ENCODE measurements at places on chromosomes 7 and 10.

DNA sequence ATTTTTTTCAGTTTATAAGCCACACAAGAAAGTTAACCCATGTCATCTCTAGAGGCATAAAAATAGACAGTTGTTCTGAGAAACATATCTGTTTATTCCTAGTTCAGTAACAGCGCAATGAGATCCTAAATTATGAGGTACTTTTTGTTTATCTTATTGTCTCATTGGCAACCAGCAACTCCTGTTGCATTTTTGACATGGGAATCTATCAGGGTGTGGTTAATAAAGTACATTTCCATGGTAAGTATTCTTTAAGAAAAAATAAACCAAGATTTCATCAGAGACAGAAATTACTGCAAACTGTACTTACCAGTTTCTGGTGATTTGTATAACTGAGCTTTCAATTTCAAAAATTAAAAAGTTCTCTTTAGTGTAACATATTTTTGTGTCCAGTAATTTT, 9.0 kb downstream of the FAS start:
- no peak for DNase-seq

DNA sequence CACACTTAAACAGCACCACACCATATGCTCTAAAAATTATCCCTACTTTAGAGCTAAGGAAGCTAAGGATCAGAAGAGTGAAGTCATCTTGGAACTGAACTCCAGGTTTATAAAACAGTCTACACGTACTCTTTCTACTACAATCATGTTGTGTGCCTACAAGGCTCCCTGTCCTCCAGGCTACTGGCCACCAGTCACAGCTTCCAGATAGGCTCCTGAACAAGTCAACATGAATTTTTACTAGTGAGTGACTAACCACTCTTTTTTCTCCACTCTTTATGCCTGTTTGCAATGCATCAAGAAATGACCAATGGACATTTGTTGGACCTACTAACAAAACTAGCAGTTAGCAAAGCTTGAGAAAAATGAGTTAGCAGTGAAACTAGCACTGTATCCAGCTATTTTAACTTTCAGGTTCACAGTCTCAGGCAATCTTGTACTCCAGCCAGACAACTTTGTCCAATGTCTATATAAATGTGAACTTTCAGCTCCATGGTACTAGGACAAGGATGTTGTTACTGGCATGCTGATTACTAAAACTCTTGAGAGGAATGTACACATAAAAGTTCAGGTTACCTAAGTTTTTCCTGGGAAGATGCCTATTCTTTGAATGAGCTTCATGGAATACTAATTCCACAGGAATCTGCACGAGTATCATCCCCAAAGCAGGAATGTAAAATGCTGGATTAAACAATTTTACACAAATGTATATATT, 180.0 kb downstream of the BTAF1 start:
- DNase-seq, result no peak

DNA sequence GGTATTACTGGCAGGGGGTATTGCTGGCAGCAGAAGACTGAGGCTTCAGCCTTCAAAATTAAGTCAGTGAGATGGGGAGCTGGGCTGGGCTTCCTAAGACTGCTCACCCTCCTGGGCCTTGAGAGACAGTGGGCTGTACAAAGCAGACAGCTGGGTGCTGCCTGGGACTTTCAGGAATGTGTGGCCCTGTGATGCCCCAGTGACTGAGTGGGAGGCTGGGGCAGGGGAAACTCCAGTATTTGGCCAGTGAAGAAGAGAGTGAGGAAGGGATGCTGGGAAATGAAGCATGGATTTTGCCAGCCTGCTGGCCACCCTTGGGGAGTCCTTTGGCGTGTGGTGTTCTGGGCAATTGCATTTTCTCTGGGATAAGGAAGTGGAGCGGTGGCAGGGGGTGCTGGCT, 442 bp downstream of the ANKRD2 start:
- DNase-seq, result no peak

GRCh38 chr7:98875501-98875900, 2.8 kb upstream of the TRRAP start:
- no peak for DNase-seq

DNA sequence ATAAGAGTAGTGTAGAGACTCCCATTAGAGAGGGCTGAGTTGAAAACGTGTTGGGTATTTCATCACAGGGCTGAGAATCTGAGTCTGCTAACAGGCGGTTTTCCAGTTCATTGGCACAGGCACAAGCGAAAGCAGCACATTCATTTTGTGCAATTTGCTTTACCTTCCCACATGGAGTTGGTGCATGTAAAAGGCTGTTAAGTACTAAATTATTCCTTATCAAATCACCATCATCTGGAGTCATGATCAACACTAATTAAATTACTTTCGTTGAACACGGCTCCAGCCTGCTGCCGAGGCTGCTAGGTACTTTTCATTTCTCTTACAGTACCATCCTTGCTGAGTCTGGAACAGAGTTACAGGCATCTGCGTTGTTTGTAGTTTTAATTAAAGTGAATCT, 43.8 kb downstream of the ETV1 start:
- no peak for DNase-seq

DNA sequence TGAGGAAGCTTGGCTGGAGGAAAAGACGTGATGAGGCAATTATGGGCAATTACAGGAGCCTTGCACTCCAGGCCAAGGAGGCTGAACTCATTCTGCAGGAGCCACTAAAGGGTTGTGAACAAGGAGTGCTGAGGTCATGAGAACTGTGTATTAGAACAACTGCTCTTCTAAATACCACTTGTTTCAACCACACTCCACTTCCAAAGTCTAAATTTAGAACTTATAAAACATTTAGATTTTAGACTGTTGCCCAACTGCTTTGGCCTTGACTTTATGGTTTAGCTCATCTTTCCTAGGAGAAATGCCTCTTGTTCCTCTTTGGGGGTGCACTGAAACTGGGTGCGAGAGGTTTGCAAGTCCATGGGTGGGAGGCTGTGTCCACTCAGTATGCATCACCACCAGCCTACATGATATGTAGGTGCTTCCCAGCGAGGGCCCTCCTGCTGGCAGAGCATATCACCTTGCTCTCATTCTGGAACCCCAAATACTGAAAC, 199.7 kb upstream of the AOAH start:
- no peak for DNase-seq

GRCh38 chr10:19252531-19252930, 203.9 kb downstream of the MALRD1 start:
- no peak for DNase-seq

GRCh38 chr7:85413718-85414117, 226.9 kb upstream of the SEMA3D start:
- DNase-seq, result no peak

- no peak for DNase-seq
These were observed 13.4 kb downstream of the TASOR2 start for GRCh38 chr10:5698062-5698461.

DNA sequence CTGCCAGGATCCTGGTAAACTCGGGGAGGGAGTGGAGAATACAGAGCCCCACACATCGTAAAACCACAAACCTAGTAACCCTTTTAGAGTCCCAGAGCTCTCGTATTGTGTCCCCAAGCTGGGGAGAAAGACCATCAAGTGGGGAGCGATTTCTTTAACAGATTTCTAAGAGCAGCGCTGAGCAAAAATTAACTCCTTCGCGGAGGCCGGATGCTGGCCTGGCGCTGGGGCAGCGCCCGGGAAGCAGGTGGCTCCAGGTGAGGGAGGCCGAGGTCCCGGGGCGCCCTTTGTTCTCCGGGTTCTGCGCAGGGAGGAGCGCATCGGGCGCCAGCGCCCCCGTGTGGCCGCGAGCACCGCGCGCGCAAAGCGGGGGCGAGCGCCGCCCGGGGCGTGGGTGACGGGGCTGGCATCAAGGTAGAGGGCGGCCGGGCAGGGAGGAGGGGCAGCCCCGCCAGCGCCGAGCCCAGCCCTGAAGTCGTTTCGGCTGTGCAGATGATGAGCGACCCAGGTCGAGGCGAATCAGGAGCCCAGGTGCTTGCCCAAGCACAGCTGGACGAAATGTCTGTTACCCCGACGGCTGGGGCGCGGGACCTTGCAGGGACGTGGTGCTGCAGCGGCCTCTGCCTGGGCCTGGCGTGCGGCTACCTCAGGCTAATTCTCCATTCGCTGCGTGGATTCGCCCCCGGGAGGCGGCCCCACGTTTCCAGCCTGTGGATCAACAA, 10.4 kb upstream of the FGFR2 start:
- DNase-seq, result no peak

GRCh38 chr7:157699357-157700013, 362.7 kb downstream of the DNAJB6 start:
- DNase-seq, result no peak

DNA sequence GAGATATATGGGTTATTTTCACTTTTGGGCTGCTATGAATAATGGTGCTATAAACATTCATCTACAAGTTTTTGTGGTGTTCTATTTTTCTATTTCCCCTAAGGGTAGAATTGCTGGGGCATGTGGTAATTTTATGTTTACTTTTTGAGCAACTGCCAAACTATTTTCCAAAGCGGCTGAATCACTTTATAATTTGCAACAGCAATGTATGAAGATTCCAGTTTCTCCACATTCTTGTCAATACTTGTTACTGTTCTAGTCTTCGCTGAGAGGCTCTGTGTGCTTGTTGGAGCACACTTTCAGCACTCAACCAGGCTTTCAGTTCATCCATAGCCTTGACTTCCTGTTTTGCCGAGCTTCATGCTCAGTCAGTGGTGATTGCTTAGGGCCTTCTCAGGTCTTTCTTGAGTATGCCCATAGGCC, 39.0 kb downstream of the ADK start:
- no peak for DNase-seq

- no peak for DNase-seq
These were observed 17.6 kb downstream of the RAMP3 start for GRCh38 chr7:45174966-45175765.

DNA sequence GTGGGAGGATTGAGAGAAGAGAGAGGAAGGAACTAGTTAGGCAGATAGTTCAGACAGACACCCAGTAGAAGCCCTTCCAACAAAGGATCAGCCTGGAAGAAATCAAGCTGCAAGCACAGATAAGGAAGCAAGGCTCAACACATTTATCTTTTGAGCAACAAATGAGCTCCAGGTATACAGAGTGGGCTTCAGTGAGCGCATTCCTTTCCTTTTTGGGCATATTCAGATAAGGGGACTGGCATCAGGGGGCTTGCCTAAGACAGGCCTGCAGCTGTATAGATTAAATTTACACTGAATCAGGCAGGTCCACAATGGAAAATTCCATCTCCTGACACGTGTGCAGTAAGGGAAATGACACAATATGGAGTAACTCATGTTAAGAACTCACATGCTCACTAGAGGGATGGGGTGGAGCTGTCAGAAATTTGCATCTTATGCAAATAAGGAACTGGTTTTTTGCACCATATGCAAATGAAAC, 147.2 kb downstream of the AKR1D1 start:
- DNase-seq, result no peak

- DNase-seq, result no peak
These were observed 197.4 kb downstream of the ELMO1 start for GRCh38 chr7:37251222-37251621.

DNA sequence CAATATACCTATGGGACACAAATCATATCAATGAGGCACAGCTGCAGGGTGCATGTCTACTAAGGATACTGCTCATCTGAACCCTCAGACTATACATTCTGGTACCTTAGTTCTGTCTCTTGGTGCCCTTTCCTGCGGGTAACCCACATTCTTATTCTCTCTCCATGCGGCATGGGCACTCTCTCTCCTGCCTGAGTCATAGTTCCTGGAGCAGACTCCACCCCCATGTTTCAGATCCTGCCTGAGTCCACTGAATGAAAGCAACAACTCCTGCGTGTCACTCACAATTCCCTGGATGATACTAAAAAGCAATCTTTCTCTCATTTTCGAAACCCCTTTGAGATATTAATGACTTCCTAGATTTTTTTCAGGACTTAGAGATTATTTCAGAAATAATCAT, 653.1 kb upstream of the C7orf33 start:
- no peak for DNase-seq

- no peak for DNase-seq
These were observed 75.3 kb downstream of the LRRC17 start for GRCh38 chr7:102988088-102988487.

DNA sequence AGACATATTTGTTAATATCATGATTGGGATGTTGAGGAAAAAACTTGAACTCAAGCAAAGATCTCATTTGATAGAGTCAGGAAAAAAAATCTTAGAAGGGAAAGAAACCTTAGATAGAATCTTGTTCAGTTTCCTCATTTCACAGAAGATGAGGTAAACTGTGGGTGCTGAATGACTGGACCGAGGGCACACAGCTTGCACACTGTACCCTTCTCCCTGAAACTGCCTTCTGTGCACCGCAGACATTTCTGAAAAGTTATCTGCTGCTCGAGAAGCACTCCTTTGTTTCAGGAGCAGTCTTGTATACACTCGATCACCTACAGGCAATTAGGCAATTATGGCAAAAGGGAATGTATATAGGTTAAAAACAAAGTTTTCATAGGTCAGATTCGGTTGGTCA, 167.4 kb downstream of the SKAP2 start:
- no peak for DNase-seq

DNA sequence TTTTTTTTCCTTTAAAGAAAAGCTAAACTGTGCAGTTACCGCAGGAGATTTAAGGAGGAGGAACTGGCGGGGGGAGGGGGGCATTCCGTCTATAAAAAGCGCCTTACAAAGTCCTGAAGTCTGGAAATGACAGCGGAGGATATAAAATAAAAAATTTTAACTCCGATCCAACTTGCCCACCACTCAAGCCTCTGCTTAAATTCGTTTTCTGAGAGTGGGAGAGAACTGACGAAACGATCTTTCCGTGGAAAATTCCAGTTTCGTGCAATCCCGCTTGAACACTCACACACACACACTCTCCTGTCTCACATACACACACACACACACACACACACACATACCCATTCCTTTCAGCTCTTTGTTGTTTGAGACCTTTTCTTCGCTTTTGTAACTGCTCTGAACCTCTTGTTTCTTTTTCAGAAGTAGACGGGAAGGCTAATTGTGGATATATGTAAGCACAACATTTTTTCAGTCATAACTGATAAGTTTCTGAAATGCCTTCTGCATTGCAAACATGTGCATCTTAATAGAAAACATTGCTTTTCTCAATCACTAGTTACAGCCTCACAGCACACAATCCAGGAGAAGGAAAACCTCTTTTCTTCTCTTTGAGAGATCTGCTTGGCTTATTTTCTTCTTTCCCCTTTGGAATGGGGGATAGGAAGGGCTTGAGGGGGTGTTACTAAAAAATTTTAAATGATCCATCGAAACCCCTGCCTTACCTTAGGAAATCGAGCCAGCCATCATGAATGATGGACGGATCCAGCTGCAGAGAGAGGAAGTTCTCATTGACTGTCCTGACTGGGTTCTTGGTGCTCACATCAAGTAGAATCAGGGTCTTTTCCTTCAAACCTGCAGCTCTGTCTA, 628 bp downstream of the HPSE2 start:
- no peak for DNase-seq

- DNase-seq, result no peak
These were observed 14.8 kb downstream of the SRRM3 start for GRCh38 chr7:76216381-76217082.

- DNase-seq, result no peak
These were observed 69.5 kb upstream of the CUX1 start for GRCh38 chr7:101747879-101748345.

Data from stimulated activated CD4-positive, alpha-beta T cell treated with anti-CD3 and anti-CD28 coated beads, Interleukin-15, amount 100 ng/mL, for 48 hours (primary cell).